ENCODE measurements at places on chromosomes 6 and 20. TPM values are rescaled to one million over a fixed set of nuclear protein-coding genes. Genes with fewer than 3 reads are reported as not detected.
A peak's percentile ranks its signal among the peaks of the same experiment; 100 is the strongest.

RBL1 gene
- total RNA-seq = 39.5 TPM

SPO11 gene
- not detected for total RNA-seq

DNA sequence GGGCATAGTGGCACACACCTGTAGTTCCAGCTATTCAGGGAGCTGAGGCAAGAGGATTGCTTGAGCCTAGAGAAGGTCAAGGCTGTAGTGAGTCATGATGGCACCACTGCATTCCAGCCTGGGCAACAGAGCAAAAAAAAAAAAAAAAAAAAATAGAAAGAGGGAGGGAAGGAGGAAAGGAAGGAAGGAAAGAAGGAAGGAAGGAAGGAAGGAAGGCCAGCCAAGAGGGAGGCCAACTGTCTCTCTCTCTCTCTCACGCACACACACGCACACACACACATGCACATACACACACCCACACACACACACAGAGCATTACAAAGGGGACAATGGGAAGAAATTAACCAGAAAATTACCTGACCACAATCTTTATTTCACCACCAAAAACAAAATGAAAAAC is 50.6 kb upstream of the COL9A1 start:
- no peak for DNase-seq
- H3K27me3 ChIP-seq = no peaks in the 10 kb centered on the region
- H3K4me3 ChIP-seq = no peak overlapping the region
- no peak overlapping the region for H3K27ac ChIP-seq

DNA sequence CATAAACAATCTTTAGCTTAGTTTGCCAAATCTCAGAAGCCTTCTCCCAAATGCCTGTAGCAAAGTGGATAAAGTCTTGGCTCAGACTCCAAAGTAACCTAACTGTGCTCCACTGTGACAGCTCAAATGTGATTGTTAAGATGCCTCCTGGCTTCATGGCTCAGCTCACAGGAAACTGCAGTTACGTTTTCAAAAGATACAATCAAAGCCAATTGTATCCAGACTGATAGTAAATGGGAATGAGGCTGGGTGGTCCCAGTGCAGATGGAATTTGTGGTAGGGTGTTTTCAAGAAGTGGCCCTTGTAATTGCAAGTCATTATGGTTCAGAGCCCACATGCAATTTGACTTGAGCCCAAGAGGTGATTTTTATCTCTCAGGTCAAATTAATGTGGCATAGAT is 151.2 kb upstream of the TAB2 start:
- peaks cover 25% of the 10 kb centered on the region for H3K4me1 ChIP-seq
- no peaks in the 10 kb centered on the region for H3K27me3 ChIP-seq
- H3K36me3 ChIP-seq = no peaks in the 10 kb centered on the region
- no peak for DNase-seq
- H3K4me3 ChIP-seq = no peak overlapping the region

DNA sequence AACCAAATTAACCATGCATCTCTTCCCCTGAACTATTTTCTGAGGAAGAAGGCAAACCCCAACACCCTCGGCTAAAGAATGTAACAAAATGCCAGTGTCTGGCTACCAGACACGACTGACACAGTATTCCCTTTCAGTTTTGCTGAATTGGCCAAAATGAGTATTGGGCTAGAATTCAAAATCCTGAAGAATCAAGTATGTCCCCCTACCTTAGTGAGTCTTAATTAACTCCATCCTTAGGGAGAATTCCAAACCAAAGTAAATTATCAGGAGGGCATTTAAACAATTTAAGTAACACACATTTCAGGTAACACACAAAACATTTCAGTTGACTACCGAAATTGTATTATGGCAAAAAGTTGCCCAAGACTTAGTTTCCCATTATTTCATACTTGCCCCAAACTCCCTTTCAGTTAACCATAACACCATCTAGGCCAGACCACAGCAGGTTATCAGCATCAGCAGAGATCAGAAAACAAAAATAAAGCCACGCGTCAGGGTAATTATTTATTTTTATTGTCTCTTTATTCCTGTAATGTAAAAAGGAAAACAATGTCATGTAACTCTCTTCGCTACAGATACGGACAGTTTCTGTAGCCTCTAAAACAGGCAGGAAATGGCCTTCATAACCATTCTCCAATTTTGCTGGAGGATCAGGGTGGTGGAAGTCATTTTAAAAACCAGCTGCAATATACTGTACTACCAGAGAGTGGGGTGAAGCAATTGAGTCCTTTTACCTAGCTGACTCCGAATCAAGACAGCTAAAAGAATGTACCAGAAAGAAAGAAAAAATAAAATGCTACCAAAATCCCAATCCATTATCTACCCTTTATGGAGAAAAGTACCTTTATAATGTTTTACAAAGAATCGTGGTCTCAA is 1.9 kb downstream of the SNX5 start:
- H3K36me3 ChIP-seq = peaks cover 78% of the 10 kb centered on the region
- no peaks in the 10 kb centered on the region for H3K27me3 ChIP-seq
- H3K4me1 ChIP-seq = peaks cover 49% of the 10 kb centered on the region
- DNase-seq = no peak

- no peaks in the 10 kb centered on the region for H3K36me3 ChIP-seq
- no peak overlapping the region for H3K4me3 ChIP-seq
- H3K27ac ChIP-seq = no peak overlapping the region
- H3K4me1 ChIP-seq = no peaks in the 10 kb centered on the region
- DNase-seq = no peak
- H3K27me3 ChIP-seq = peaks cover 4% of the 10 kb centered on the region
Observed at GRCh38 chr6:3575166-3575565, 118.3 kb upstream of the SLC22A23 start.

- DNase-seq = no peak
- H3K4me3 ChIP-seq = no peak overlapping the region
- H3K27ac ChIP-seq = no peak overlapping the region
Observed at GRCh38 chr6:31140643-31141042, 1.8 kb upstream of the PSORS1C2 start.

- peak overlapping the region; percentile 57 for H3K4me3 ChIP-seq
- no peak for DNase-seq
- peaks cover 20% of the 10 kb centered on the region for H3K4me1 ChIP-seq
Observed at GRCh38 chr6:151482290-151482689, 11.5 kb upstream of the CCDC170 start.

- H3K27me3 ChIP-seq = peaks cover 4% of the 10 kb centered on the region
- H3K27ac ChIP-seq = no peak overlapping the region
- H3K4me3 ChIP-seq = no peak overlapping the region
- no peaks in the 10 kb centered on the region for H3K36me3 ChIP-seq
Observed at GRCh38 chr20:61694682-61695081, 371.0 kb downstream of the TAF4 start.

DNA sequence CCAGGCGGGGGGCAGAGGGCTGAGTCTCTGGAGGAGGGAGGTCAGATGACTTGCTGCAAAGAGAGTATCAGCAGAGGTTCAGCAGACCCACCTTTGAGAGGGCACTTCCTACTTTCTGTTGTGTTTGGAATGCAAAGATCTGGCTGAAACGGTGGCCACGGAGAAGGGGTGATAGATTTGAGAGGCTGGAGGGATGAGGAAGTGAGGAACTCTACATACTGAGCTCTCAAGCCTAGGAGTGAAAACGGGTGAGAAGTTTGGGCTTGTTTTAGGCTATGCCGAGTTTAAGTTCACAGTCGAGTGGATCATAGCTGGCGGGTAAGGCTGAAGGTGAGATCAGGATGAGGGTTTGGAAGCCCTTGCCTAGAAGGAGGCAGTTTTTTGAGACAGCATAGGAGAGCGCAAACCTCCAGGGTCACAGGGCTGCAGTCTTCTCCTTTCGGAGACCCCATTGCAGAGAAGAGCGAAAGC is 477 bp upstream of the ITPA start:
- peak overlapping the region; percentile 92 for H3K27ac ChIP-seq
- no peak for DNase-seq

FANCE gene
- 14.8 TPM for total RNA-seq

SLPI gene
- total RNA-seq = not detected

DNA sequence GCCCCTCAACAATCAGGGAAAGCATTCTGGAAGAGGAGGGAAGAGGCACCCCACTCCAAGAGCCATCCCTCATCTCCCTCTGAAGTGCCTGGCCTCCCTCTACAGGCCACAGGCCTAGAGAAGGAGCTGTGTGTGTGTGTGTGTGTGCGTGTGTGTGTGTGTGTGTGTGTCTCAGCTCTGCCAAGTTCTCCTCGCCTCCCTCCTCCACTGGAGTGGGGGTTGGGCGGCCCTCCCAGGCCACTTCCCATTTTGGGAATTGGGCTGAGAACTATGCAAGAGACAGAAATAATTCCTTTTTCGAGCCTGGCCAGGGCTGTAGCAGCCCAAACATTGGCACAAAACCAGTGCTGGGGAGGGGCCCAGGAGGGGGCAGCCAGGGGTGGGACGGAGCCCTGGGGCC is 35.7 kb downstream of the KCNB1 start:
- peaks cover 32% of the 10 kb centered on the region for H3K27me3 ChIP-seq
- no peak overlapping the region for H3K4me3 ChIP-seq
- no peaks in the 10 kb centered on the region for H3K4me1 ChIP-seq
- H3K27ac ChIP-seq = no peak overlapping the region
- no peak for DNase-seq

DNA sequence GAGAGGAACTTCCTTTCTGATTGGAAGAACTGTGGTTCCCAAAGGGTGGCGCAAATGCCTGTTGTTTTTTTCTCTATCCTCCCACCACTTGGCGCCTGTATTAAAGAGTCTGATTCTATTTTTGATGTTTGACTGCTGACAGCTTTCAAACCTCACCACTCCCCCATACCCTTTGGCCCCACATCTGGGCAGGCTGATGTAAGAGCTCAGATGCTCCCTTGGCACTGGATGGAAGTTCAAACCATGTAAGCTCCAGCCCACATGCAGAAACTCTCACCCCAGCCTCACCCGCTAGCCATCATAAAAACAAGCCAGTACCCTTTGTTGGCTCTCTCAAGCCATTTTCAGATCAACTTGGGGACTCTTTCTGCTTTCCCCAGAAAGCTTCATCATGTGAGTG is 20.0 kb upstream of the TMEM14A start:
- H3K4me3 ChIP-seq = no peak overlapping the region
- peak overlapping the region; percentile 15 for H3K27ac ChIP-seq
- DNase-seq = no peak
- peaks cover 18% of the 10 kb centered on the region for H3K4me1 ChIP-seq

- H3K4me1 ChIP-seq = peaks cover 21% of the 10 kb centered on the region
- H3K4me3 ChIP-seq = no peak overlapping the region
- peaks cover 2% of the 10 kb centered on the region for H3K27me3 ChIP-seq
- peak overlapping the region; percentile 34 for H3K27ac ChIP-seq
- H3K36me3 ChIP-seq = no peaks in the 10 kb centered on the region
Observed at GRCh38 chr6:143400258-143401067, 50.0 kb downstream of the ADAT2 start.

DNA sequence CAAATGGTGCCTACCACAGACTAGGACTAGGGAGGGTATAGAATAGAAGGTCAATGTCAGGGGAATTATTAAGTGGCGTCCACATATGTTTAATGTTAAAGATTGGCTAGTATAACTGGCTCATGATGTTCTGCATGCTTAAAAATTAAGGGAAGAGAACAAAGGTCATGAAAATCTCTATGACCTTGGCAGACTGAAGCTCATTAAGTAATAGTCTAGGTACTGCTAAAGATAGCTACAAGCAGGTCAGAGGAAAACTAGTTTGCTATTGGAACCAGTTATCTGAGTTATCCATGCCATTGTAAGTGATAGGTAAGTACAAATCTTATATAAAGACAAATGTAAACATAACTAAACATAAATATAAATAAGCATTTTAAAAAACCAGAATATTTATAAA is 32.9 kb upstream of the PRSS35 start:
- no peak for DNase-seq
- H3K27me3 ChIP-seq = peaks cover 9% of the 10 kb centered on the region
- H3K36me3 ChIP-seq = no peaks in the 10 kb centered on the region
- no peak overlapping the region for H3K4me3 ChIP-seq

DNA sequence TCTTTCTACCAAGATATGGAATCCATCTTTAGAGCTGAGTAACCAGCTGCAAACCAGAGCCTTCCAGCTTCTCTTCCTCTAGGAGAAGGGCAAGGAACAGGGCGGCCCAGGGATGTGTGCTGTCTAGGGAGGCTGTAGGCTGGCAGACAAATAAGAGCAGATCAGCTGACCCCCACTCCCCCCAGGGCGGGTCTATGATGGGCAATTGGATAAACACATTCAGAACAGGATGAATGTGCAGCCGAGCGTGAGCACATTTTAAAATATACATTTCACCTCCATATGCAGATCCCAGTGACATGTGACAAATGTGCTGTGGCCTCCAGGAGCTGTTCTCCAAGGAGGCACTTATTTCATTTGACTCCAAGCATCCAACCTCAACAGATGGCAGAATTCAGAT is 580.1 kb downstream of the PTPRT start:
- no peaks in the 10 kb centered on the region for H3K4me1 ChIP-seq
- H3K4me3 ChIP-seq = no peak overlapping the region
- no peaks in the 10 kb centered on the region for H3K27me3 ChIP-seq

DEFB132 gene
- not detected for total RNA-seq

HAO1 gene
- not detected for total RNA-seq

QKI gene
- 48.6 TPM for total RNA-seq

GRCh38 chr6:111710439-111710838 is 104.8 kb upstream of the TRAF3IP2 start:
- no peak overlapping the region for H3K4me3 ChIP-seq
- DNase-seq = no peak
- H3K27ac ChIP-seq = peak overlapping the region; percentile 88

DNA sequence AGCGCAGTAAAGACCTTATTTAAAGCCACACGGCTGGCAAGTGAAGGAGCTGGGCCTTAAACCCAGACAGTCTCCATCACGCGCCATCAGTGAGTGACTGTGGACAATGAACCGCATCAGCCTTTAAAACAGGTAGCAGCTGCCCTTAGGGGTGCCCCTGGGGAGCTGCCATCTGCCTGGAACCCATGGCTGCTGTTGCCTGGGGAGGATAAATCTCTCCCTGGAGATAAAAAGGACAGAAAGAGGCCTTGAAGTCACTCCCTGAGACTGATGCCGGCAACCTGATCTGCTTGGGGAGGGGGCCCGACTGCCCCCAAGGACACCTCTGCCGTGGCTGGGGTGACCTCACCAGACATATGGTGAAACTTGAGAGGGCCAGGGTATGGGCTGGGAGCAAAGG is 73.5 kb downstream of the PREX1 start:
- peaks cover 62% of the 10 kb centered on the region for H3K4me1 ChIP-seq
- H3K27ac ChIP-seq = no peak overlapping the region
- peaks cover 34% of the 10 kb centered on the region for H3K36me3 ChIP-seq
- no peak overlapping the region for H3K4me3 ChIP-seq

DNA sequence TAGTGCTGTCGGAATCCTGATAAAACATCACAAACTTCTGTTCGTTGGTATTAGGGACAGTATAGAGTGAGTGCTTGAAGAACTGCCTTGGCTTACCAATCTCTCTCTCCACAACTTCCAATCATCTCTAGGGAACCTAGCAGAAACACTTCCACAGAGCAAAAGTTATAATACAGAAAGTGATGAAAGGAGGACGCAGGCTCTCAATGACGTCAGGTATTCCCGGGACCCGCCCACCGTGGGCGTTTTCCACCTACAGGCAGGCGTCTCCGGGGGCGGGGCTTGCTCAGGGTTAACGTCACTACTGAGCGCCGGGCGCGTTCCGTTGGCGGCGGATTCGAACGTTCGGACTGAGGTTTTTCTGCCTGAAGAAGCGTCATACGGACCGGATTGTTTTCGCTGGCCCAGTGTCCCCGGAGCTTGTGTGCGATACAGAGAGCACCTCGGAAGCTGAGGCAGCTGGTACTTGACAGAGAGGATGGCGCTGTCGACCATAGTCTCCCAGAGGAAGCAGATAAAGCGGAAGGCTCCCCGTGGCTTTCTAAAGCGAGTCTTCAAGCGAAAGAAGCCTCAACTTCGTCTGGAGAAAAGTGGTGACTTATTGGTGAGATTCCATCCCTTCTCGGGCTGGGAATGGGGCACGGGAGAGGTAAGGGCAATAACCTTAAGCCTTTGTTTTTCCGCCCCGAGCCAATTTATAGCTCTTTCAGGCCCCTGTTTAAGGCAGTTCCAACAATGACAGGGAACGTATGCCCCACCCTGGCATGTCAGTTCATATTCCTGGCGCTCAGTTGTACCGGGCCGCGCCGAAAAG is at the start of gene CENPW:
Gene CENPW, plus strand, starts transcription at position 320 of the 814 bp plus-strand sequence. Its CDS starts 159 bp downstream, at position 479.
- H3K4me3 ChIP-seq = no peak within 1 kb of the TSS
- H3K27me3 ChIP-seq = no peaks in the 10 kb centered on the region
- peaks cover 13% of the 10 kb centered on the region for H3K4me1 ChIP-seq
- H3K36me3 ChIP-seq = no peaks in the 10 kb centered on the region

TINAG gene
- not detected for total RNA-seq
